ENCODE measurements at places on chromosomes 1 and 21.

DNA sequence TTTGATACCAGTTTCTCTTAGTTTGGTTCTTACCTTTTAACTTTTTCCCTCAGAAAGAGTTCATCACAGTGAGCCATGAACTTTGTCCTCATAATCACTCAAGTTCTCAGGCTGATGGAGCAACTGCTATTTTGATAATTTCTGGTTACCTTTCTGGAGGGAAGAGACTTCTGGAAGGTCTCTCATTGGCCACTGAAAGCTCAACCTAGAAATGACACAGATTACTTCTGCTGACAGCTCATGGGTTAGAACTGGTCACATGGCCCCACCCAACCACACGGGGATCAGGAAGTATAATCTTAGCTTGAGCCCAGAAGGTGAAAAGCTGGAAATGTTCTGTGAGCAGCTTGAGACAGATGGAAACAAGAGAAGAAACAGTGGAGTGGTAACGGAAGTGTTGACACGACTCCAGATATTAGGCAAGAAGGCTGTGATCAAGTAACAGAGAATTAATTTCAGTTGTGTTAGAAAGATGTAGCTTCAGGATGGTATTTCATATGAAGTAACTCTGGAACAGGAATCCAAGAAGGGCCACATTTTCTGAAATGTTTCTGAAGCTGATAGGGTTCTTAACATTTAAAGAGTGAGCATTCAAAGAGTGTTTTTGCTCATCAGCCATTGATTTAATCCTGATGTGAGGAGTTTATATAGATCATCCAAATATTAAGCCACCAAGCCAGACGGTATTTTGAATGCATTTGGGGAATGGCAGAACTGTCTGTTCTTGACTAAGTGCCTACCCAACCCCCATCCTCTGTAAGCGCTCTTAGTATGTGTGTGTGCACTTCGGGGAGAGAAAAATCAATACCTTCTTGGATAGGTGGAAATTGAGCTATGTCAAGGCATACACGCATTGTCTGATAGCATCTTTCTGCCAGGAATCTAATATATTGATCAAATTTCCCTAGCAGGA is 21.9 kb upstream of the XPR1 start:
- DNase-seq = no peak

- no peak for DNase-seq
Measured at GRCh38 chr21:38343691-38344090, 86.9 kb downstream of the KCNJ15 start.

DNA sequence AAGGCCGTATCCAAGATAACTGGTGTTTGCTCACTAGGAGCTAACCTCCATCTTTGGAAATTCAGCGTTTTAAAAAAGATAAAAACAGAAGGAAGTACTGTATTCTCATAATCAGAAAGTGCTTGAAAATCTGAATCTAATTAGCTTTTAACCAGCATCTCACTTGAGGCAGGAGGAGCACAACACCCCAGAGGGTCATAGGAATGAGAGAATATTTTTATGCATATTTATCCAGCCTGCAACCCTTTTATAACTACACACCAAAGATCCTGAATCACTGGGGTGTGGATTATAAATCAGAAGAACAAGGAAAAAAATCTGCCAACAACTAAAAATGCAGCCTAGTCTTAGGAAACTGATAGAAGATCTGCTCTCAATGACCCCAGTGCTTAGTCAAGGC is 68.0 kb upstream of the PTCH2 start:
- no peak for DNase-seq

GRCh38 chr1:190169311-190170067 is 308.2 kb downstream of the BRINP3 start:
- DNase-seq = no peak

DNA sequence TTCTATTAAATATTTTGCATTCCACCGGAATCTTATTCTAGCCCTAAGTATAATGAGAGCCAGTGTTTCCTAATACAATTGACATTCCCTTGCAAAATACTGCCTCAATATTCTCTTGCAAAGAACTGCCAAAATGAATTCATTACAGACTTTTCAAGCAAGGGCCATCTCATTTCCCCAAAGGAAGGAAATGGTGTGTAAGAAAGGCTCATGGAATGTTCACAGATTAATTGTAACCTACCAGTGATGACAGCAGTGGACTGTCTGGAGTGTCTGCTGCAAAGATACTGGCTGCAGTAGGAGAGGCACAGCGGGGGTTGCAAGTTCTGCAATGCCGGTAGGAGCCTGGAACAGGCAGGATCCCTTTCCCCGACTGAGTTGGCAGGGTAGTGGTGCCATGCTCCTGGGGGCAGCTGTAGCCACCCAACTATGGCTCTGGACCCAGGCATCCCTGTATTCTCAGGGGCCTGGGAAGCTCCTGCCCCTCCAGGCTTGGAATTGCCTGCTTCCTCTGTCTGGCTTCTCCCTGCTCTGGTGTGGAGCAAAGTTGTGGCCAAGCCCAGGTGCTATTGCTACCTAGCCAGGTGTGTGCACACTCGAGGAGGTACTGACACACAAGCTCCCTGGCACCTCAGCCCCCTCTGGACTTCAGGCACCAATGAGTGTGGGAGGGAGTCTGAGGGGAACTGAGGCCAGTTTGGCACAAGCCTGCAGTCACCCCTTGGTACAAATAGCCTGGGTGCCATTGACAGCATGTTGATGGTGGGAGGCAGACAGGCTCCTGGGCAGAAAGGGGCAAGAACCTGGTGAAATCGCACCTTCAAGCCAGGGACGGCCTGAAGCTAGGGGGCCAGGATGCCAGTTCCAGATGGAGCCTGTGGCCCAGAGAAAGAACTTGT is 1371.0 kb downstream of the KCNT2 start:
- no peak for DNase-seq
